ENCODE measurements at places on chromosomes 5 and 9.

DNA sequence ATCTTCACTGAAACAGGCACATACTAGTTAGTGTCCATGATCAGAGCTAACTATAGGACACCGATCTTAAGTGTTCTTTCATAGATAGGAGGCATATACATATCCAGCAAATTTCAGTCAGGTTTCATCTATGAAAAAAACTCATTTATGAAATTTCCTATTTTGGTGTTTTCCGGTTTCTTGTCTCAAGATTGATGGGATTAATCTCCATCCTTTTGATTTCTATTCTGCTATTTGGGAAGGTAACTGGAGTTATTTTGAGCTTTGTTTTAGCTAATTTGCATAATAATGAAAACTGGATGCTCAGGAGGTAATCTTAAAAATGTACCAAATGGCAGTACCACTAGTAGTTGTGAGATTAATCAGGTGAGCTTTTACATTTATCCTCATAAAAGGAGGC, 62.1 kb downstream of the BASP1 start:
- no peak for DNase-seq

DNA sequence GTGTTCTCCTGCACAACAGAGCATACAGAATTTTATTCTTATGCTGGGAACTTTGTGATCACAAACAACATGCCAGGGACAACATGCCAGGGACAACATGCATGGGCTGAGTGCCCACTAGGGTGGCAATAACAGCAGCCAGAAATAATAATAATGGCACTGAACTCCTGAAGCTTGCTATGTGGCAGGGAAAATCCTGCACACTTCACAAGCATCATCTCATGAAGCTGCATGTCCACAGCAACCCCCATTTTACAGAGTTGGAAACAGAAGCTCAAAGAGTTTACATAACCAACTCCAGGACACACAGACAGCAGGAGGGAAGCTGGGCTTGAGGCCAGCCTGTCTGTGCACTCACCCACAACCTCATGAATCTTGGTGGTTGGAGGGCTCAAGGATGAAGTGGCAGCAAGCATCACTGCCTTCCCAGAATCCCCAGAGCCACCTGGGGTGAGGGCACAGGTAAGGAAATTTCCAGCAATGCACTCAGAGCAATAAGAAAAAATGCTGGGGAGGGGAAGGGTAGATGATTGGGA, 111.4 kb downstream of the GABBR2 start:
- no peak for DNase-seq

- DNase-seq = peak; percentile 81
Observed at GRCh38 chr9:32776201-32776600, 7.1 kb upstream of the TMEM215 start.

- no peak for DNase-seq
Observed at GRCh38 chr9:127721391-127721821, 5.5 kb downstream of the TTC16 start.

DNA sequence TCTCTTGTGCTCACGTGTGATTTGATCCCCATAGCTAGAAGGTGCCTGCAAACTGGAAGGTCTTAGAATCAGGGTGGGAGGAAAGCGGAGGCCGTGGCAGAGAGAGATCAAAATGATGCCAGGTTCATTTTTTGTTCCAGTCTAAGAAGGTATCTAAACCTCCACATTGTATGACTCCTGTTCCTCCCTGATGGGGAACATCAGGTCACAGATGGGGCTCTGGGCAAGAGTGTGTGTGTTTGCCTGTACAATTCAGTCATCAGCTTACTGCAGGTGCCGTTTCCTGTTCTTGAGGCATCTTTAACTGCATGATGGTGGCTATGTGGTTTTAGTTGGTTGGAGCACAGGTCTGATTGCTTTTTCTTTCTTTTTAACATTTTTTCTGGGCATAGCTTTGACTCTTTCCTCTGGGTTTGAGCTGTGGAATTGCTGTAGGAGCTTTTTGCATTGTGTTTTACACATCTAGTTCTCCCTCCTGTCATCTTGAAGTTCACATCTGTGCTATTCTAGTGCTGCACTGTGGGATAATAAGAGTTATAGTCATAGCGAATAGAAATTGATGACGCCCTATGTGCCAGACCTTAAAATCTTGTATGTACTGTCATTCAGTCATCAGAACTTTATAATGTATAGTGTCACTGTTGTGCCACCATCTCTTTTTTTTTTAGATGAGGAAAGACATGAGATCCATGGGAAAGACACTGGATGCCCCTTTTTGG, 30.8 kb downstream of the ARHGAP26 start:
- DNase-seq = no peak

DNA sequence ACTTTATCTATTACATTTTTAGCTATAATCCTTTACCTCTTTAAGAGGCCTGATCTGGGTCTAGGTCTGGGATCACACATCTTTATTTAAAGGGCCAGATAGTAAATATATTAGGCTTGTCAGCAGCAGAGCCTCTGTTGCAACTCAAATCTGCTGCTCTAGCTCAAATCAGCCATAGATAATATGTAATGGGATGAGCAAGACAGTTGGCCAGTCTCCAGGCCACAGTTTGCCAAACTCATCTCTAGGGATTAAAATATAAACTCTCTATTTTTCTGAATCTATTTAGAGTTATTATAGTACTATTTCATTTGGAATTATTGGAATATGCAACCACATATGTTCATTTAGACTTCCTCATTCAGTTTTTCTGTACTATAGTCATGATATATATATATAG, 115.9 kb upstream of the MINAR2 start:
- DNase-seq = no peak

DNA sequence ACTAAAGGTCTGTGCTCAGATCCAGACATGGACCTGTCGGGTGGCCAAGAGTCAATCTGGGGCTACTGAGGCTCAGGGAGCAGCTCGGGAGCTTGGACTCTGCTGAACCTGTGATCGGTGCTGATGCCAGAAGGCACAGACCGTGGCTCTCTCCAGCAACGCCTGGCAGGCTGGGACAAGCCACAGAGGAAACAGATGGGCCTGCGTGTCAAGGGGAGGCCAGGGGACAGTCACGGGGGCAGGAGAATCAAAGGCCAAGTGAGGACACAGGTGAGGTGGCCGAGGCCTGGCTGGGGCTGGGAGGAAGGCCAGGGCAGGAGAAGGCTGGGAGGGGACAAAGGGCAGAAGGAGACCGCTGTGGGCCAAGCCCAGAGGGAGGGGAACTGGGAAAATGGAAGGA, 43.4 kb downstream of the EPB41L4B start:
- DNase-seq = no peak

DNA sequence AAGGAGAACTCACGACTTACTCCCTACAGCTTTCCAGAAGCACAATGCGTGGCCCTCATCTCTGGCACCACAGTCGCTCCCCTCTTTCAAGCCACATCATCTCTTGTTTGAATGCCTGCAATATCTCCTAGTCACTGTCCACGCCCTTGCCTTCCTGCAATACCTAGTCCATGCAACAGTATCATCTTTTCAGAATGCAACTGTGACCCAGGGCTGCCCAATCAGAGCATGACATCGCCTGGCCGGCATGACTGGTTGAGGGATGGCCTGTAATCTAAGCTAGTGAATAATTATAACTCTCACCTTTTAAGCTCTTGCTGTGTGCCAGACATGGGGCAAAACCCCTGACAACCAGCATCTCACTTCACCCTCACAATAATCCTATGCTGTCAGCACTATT, 52.5 kb upstream of the CPEB4 start:
- DNase-seq = no peak

GRCh38 chr5:139708877-139709581, 60.9 kb downstream of the CXXC5 start:
- no peak for DNase-seq

GRCh38 chr5:169024421-169024820, 276.5 kb downstream of the SLIT3 start:
- DNase-seq = no peak

GRCh38 chr9:136795000-136795348, 1.2 kb upstream of the CCDC183 start:
- DNase-seq = no peak

DNA sequence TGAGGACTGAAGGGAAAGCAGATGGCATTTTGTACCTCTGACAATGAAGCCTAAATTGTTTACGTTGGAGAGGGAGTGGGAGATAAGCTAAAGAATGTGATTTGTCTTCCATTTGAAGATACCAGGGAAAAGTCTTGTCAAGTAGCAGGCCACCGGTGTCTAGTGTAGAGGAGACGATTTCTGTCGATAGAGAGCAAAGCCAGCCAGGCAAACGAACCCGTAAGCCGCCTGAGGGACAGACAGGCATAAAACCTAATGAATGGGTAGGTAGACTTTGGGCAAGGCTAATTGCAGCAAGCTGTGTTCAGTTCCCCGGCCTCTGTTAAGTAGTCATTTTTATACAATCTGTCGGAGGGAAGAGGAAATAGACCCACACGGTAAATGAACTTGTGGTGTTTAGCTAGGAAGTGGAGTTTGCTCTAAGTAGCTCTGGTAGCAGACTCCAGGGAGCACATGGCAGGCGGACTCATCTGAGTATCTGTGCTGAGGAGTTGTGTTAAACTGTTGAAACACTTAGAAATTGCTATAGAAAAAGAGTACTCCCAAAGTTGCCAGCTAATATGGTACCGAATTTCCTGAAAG, 28.8 kb downstream of the SMARCA2 start:
- DNase-seq = no peak

GRCh38 chr9:37911271-37911681, 7.3 kb upstream of the SLC25A51 start:
- no peak for DNase-seq

- DNase-seq = no peak
Observed at GRCh38 chr9:90114641-90115425, 510.0 kb downstream of the GADD45G start.

DNA sequence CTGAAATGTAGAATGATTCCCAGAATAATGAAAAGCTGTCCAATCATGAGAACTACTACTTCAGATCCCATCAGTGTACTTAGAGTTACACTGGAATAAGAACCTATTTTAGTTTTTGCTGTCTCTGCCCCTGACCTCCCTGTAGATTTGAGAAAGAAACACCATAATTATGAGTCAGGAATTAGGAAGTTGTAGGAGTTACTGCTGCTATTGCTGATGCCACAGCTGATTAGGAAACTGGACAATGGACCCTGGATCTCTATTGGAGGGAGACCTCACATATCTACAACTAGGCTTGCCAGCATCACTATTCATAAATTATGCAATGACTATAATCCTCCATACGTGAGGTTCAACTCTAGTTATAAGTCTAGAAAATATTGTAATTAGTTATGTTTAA, 48.8 kb upstream of the EDIL3 start:
- DNase-seq = no peak

- DNase-seq = no peak
Observed at GRCh38 chr5:19044931-19045695, 942.9 kb downstream of the CDH18 start.

DNA sequence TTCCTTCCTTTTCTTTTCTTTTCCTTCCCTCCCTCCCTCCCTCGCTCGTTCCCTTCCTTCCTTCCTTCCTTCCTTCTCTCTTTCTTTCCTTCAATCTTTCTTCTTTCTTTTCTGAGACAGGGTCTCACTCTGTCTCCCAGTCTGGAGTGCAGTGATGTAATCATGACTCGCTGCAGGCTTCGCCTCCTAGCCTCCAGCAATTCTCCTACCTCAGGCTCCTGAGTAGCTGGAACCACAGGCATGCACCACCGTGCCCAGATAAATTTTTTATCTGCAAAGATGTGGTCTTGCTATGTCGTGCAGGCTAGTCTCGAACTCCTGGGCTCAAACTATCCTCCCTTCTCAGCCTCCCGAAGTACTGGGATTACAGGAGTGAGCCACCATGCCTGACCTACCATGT, 81.4 kb downstream of the SPATA31C2 start:
- no peak for DNase-seq

- no peak for DNase-seq
Observed at GRCh38 chr5:93186076-93186682, 394.8 kb downstream of the NR2F1-AS1 start.

DNA sequence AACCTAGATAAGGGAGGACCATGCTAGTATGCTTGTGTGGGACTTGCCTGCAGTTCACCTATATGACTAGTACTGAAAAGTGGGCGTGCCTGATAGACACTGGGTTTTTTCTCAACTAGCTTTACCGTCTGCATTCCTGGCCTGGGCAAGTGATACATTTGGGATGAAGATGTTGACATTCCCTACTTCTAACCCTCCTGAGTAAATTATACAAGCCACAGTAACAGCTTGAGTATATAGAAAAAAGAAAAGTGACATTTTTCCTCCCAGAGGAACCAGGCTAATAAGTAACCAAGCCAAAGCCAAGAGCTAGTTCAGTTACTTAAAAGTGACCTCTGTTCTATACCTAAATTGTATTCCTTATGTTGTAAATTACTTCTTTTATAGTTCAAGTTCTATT, 153.8 kb upstream of the CYLC2 start:
- no peak for DNase-seq

GRCh38 chr9:36939655-36940499, 94.2 kb downstream of the PAX5 start:
- no peak for DNase-seq

- DNase-seq = no peak
Observed at GRCh38 chr9:135669616-135670285, 6.6 kb downstream of the LCN9 start.

DNA sequence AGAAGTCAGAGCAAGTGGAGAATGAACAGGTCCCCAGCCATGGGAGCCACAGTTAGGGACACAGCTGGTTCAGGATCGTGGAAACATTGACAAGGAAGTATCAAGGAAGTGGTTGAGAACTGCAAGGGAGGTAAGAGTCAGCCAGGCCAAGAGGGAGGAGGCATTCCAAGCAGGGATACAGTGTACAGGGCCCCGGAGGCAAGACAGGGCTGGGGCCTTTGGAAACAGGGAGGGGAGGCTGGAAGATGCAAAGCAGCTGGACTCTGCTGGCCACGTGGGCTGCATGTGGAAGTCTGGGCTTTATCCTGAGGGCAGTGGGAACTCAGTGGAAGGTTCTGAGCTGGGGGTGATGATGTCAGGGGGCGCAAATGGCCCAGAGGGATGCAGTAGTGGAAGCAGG, 14.2 kb downstream of the CCDC180 start:
- DNase-seq = no peak

DNA sequence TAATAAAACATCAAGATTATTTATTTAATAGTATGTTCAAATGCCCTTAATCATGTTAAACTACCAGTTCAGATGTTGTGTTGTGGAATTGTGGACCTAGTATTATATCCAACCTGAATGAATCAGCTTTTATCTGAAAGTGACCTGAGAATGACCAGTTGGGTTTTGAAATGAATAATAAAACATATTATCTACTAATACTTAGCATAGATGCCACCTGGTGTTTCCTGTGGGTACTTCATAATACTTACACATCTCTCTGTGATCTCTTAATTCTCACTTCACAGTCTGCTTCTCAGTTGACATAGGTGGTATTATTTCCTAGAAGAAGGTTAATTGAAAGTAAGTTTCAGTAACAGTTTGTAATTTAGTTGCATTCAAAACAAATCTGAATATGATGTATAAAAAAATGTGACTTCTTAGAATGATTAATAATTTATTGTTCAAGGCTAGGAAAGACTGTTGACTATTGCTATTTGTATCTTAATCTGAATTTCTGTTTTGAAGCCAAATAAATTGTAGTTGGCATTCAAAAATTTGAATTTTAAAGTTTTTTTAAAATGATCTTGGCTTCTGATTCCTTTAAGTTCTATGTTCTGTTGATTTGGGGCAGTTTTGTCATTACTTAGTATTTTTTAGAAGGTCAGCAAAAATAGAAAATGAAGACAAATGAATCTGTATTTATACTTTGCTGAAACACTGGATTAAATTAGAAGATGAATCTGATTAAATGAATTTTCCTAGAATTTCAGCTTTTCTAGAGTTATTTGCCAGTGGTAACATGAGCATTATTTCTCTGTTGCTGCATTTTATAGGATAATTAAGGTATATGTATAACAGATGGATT, 48.2 kb downstream of the KIF2A start:
- DNase-seq = peak; percentile 27

Measured in HAP-1 (cell line).